ENCODE measurements at places on chromosomes 1 and 21.

GRCh38 chr1:28111157-28111556 is 22.7 kb upstream of the EYA3 start:
- DNase-seq = no peak

GRCh38 chr1:44293761-44294315 is 61.2 kb downstream of the ERI3 start:
- DNase-seq = no peak

GRCh38 chr1:110254604-110255391 is 44.7 kb downstream of the KCNC4 start:
- DNase-seq = no peak

GRCh38 chr1:27127419-27127818 is 27.5 kb downstream of the SLC9A1 start:
- no peak for DNase-seq

DNA sequence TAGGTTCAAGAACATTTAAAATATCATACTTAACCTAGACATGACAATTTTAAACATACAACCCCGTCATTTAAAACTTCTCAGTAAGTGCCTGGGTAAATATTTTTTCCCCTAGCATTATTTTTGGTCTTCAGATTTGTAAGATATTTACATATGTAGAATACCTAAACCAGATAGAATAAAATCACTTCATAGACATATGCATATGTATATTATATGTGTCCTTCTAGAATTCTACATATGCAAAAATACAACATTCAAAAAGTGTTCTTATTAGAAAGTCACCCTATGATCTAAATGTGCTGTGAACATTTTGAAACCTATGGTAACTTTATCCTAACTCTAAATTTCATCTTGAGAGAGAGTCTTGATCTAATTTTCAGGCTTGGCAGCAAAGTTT is 1467.0 kb upstream of the B3GALT2 start:
- DNase-seq = no peak

DNA sequence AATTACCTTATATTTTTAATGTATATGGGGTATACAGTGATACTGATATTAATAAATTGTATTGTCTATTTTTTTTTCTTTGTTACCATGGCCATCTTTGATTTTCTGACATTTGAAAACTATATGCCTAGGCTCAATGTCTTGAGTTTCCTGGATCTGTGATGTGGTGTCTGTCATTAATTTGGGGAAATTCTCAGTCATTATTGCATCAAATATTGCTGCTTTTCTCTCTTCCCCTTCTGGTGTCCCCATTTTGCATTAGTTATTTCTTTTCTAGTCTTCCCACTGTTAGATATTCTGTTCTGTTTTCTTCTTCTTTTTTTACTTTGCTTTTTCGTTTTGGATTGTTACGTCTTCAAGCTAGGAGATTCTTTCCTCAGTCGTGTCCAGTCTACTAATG is 33.8 kb downstream of the ZBTB40 start:
- no peak for DNase-seq

DNA sequence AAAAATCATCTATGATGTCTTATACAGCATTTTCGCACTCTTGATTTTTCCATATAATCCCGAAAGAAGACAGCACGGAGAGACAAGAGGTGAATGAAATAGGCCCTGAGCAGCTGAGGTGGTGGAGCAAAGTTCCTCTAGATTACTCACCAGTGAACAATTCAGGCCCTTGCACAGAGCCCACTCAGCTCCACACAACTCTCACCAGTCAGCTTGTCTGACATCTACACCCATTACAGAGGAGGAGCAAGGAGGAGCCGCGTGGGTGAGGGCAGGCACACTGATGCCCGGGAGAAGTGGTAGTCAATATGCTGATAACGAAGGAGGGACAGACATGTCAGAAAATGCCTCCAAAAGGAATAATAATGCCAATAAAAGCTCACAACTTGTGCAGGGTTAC is 59.9 kb downstream of the DNM3 start:
- DNase-seq = no peak

Measured in amniotic epithelial cell (primary cell).